SK-N-MC (cell line): ENCODE measurements at places on chromosomes 16 and 17.

- DNase-seq: no peak
These were observed 168.5 kb downstream of the KATNIP start for GRCh38 chr16:27718201-27719105.

DNA sequence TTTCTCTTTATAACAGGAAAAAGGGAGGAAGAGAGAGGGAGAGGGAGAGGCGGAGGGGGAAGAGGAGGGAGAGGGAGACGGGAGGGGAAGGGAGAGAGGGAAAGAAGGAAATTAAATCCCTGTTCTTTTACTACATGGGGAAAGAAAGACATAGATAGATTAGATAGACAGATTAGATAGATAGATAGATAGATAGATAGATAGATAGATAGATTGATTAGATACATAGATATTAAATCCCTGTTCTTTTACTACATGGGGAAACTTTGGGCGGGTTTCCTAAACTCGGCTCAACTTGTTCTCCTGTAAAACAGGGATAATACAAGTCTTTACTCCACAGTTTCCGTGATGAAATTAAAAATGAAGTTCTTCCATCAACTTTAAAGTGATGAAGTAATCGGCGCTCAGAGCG, 661 bp downstream of the RFWD3 start:
- no peak for DNase-seq

GRCh38 chr17:78250891-78251772, 19.7 kb downstream of the TMEM235 start:
- DNase-seq: no peak

- DNase-seq: no peak
These were observed 92.9 kb downstream of the C16orf78 start for GRCh38 chr16:49466529-49466831.

- DNase-seq: peak; percentile 42
These were observed 26.1 kb upstream of the MLKL start for GRCh38 chr16:74726716-74727115.

DNA sequence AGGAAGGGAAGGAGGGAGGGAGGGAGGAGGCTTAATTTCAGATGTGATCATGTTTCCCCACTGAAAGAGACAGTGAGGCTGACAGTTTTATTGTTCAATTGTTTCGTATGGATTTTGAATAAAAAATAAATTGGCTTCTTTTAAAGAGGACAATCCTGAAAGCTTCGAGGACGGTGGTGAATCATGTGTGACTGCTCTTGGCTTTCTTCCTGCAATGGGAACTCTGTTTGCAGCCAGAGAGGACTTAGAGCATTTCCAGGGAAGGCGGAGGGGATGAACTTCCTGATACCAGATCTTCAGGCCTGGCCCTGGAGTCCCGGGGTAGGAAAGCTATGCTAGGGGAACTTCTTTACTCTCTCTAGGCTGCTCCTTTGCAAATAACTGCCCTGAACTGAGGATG, 72.8 kb upstream of the C16orf82 start:
- no peak for DNase-seq

- no peak for DNase-seq
These were observed 21.0 kb upstream of the G6PC1 start for GRCh38 chr17:42879596-42879985.

DNA sequence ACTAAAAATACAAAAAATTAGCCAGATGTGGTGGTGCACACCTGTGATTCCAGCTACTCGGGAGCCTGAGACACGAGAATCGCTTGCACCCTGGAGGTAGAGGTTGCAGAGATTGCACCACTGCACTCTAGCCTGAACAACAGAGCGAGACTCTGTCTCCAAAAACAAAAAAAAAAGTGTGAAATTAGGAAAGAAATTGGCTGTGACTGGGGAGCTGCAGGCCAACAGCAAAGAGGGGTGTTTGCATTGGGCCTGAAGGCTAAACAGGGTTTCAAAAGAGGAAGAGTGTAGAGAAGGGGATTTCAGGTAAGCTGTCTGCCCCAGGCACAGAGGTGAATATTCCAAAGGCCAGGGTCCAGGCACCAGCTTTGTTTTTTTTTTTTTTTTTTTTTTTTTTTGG, 9.4 kb downstream of the BMERB1 start:
- DNase-seq: no peak

GRCh38 chr17:39813631-39814030, 50.5 kb downstream of the IKZF3 start:
- no peak for DNase-seq

DNA sequence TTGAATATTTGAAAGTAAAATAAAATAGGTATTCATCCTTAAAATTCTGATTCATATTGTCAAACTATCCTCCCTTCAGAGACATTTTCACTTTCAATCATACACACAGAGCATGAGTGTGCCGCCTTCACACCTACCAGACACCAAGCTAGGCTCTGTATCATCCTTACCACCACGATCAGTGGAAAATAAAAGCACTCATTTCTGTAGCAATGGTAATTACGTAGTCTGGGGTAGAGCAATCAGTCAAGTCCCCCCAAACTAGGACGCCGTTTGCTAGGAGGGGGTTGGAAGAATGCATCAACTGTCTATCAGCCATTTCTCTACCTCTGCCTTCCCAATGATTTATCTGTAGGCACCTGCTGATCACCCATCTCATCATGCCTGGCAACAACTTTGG, 84.6 kb upstream of the GRIN2A start:
- DNase-seq: no peak

DNA sequence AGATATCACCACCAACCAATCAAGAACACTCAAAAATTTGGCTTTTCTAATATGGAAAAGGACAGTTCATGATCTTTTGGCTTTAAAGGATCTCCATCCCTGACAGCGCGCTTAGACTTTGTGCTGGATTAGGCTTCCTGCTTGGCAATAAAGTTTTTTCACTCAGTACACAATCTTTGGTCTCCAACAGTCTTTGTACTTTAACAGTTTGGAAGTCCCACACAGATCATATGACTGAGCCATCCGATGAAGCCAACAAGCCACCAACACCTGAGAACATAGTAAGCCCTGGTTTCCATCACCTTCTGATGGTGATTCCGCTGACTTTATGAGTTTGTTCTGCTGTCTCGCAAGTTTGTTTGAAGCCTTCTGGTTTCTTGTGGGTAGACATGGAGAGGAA, 34.3 kb downstream of the SMURF2 start:
- no peak for DNase-seq

- DNase-seq: no peak
These were observed 6.6 kb upstream of the SUPT4H1 start for GRCh38 chr17:58358408-58359172.

- DNase-seq: no peak
These were observed 724 bp downstream of the GAA start for GRCh38 chr17:80101946-80102663.

- DNase-seq: no peak
These were observed 191.0 kb upstream of the RPL38 start for GRCh38 chr17:74012465-74012864.

- no peak for DNase-seq
These were observed 791.3 kb upstream of the SOX9 start for GRCh38 chr17:71329310-71330098.

- DNase-seq: no peak
These were observed 146.8 kb downstream of the SEC14L1 start for GRCh38 chr17:77287432-77288068.

DNA sequence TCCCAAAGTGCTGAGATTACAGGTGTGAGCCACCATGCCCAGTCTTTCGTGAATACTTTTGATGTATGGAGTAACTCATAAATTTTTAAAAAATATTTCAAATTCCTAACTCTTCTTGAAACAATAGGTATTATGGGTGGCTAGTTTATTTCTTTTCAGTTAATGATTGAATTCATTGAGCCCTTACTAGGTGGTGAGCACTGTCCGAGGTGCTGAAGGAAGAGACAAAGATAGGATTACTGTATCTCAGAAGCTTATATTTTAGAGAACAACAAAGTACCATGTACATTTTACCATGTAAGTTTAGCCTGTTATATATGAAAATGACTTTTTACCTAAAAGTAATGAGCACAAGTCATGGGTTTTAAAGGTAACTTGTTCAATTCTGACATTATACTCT, 418.3 kb downstream of the NPIPA7 start:
- DNase-seq: no peak

DNA sequence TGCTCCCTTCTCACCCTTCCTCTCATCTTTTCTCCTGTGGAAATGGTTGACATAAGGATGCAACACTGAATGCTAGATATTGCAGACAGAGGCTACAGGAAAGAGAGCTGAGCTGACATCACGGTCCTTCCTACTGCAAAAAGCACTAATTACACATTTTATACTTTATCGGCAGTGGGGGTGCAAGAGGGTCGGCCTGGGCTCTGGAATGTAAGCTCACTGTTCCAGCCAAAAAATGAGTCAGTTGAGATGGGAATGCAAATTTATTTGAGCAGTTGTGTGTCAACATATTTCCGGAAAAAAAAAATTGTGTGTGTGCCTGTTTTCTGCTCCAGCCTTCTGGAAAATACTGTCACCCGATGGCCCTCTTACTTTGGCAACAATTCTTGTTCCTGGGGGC, 14.1 kb upstream of the MRTFB start:
- DNase-seq: no peak

- no peak for DNase-seq
These were observed 23.2 kb upstream of the NTN1 start for GRCh38 chr17:8997994-8998628.

GRCh38 chr16:58057121-58057520, 31.6 kb downstream of the MMP15 start:
- no peak for DNase-seq

- DNase-seq: no peak
These were observed 6.4 kb downstream of the CUEDC1 start for GRCh38 chr17:57948555-57949420.

- no peak for DNase-seq
These were observed 92.0 kb downstream of the ABCA8 start for GRCh38 chr17:68863091-68863652.

- DNase-seq: no peak
These were observed 36.9 kb downstream of the SOST start for GRCh38 chr17:43721537-43722268.

DNA sequence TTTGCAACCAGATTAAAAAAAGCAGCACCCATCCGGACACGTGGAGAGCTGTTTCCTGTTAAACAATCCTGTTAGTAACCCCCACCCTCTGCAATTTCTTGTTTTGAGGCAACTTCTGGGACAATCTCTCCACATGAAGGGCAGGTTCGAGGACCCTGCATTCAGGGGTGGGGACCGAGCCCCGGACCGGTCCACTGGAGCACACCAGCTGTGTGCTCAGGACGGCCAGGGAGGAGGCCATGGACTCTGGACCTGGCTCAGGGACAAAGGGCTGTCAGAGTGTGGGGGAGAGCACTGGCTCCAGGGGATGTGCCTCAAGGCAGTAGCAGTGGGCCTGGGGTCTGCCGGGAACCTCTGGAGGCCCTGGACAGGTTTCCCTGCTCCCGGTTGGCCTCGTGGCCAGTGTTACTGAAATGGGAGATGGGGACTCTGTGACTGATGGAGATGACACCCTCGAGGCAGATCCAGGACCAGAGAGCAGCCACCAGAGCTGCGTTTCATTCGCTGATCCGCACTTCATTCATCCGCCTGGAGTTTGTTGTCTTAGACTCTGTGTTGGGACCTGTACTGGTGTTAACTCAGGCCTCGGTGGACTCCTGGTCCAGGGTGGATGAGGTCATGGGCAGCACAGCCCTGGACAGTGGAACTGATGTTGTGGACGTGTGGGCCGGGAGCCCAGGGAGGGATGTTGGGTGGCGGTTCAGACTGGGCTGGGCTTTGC, 2.9 kb upstream of the CPNE7 start:
- no peak for DNase-seq

DNA sequence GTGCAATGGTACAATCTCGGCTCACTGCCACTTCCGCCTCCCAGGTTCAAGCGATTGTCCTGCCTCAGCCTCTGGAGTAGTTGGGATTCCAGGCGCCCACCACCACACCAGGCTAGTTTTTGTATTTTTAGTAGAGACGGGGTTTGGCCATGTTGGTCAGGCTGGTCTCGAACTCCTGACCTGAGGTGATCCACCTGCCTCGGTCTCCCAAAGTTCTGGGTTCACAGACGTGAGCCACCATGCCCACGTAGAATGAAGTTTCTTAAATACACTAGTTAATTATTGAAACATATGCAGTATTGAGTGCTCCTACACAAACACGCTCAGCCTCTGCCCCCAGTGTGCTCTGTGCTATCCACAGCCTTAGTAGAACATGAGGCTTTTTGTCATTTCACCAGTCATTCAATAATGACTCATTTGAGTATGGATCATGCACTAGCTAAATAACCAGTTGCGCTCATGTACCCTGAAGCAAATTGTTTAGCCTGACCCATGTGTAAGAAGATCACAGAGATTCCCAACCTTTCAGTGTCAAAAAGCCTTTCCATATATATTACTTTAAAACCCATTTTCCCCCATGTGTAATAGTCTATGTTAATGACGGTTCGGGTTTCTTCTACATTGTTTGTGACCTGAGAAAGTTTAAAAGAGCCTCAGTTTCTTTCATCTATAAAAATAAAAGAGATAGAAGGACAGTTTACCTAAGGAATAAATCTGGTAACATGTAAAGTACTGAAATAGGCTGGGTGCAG, 49.7 kb downstream of the TUBD1 start:
- DNase-seq: no peak

DNA sequence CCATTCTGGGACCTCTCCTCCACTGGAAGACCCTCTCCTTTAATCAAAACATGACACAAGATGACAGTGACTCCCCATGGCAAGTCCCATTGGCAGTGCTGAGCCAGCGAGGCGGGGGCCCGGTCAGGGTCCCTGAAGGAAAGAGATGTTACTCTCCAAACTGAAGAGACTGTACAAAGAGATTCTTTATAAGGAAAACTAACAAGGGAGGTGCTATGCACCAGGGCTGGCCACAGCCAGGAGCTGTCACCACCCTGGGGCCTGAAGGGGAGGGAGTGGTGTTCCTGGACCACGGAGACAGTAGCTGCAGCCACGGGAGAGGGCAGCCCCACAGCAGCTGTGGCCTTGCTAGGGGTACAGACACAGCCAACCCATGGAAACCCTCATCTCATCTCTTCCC, 123.1 kb downstream of the XYLT1 start:
- DNase-seq: no peak

DNA sequence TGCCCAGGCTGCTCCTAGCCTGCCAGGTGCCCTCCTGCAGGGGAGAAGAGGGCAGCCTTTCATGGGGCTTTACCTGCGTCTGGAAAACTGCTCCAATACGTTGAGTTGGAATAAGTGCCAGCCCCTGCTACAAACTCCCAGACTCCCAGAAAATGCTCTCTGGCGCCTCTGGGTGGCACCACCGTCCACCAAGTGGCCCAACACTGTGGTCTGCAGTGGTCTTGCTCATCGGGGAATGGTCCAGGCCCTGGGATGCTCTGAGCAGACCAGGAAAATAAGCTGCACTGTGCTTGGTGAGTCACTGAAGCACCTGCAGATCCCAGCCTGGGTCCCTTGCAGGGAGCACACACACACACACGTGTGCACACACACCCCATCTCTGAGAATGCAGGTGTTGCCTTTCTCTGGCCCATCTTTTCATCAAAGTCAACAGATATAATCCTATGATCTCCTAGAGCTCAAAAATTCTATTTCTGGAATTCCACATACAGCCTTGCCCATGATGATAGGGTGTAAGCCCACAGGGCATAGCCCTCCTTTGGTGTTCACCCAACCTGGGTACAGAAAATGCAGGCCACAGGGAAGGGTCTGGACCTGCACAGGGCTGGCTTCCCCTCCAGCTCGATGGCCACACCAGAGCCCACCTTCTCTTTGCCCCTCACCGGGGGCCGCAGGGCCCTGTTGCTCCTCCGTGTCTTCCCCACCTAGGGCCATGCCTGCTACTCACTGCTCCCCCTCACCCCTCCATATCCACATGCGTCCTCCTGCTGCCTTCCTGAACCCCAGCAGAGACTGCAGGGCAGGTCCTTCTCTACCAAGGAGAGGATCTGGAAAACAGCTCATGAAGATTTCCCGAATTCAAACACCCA, 20.5 kb downstream of the CDIP1 start:
- DNase-seq: no peak
